ENCODE measurements at places on chromosomes 3 and 15.
A peak's percentile ranks its signal among the peaks of the same experiment; 100 is the strongest.

DNA sequence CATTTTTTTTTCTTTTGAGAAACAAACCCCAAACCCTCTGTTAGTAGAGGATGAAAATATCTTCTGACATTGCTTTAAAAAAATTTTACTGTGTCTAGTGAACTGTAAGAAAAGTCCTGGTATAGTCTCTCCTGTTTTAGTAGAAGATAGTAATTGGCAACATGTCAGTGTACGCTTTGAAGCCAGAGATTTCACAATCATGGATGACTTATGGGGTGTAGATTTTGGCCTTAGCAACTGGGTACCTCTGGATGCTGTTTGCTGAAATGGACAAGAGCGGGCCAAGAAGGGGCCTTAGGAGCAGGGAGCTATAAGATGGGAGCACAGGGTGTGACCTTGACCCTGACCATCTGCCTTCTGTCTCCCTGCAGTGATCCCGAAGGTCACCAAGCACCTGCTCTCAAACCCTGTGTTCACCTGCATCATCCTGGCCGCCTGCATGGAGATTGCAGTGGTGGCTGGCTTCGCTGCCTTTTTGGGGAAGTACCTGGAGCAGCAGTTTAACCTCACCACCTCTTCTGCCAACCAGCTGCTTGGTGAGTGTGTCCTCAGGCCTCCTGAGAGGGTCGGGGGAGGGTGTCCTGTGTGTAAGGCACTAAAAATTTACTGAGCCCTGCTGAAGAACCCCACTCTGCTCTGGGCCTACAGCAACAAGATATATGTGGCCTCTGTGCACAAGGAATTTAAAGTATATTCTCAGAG lies 266.7 kb downstream of the SLCO3A1 start:
- DNase-seq = no peak

DNA sequence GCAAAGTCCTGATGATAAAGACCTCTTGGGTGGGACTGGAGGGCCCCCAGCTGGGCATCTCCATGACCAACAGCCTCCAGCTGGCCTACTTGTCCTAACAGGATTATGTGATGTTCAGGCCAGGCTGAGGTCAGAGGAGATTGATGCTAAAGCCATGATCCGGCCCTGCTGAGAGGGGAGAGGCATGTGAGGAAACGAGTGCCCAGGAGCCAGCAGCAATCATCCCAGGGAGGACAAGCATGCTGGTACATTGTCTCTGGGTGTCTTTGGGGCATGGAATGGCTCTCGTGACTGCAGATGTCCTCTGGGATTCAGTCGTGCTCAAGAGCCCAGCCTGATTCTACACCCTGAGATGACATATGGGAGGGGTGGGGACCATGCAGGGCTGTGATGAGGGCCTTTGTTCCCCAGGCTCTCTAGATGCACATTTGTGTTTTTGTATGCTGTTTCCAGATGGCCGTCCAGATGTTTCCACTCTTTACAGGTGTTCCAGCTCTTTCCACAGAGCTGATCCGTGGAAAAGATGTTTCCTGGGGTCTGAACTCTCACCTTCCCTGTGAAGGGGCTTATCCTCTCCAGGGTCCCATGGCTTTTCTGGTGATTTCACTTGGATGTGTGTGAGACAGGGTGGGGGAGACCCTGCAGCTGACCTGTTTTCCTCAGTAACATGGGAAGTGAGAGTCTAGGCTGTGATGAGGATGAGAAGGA lies 20.2 kb downstream of the SLC24A1 start:
- no peak for DNase-seq

GRCh38 chr3:99529265-99529664 lies 109.1 kb upstream of the COL8A1 start:
- no peak for DNase-seq

DNA sequence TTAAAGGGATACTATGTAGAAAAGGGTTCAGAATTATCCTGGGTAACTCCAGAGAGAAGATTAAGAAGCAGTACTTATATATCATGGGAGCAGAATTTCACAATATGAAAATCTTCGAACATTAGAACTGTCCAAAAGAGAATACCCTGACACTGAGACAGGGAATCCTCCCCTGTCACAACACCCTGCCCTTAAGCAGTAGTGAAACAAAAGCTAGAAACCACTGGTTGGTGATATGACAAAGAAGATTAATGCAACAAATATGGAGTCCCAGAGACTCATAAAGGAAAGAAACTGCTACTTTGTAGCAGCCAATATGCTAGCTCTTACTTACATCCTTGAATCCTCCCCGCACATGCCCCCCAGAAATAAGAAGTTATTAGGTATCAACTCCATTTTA lies 18.5 kb downstream of the MIX23 start:
- DNase-seq = peak; percentile 34

GRCh38 chr3:115160295-115160694 lies 13.2 kb upstream of the ZBTB20 start:
- DNase-seq = no peak

DNA sequence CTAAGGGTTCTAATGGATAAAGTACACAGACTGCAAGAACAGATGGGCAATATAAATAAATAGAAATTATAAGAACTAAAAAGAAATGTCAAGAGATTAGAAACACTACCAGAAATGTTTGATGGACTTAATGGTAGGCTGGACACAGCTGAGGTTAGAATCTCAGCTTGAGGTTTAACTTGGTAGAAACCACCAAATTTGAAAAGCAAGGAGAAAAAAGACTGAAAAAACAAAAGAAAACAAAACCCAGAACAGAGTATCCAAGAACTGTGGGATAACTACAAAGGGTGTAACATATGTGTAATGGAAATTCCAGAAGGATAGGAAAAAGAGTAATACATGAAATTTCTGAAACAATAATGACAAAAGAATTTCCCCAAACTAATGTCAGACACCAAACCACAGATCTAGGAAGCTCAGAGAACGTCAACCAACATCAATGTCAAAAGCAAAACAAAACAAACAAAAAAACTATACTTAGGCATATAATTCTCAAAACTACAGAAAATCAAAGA lies 35.0 kb downstream of the RFX7 start:
- no peak for DNase-seq

DNA sequence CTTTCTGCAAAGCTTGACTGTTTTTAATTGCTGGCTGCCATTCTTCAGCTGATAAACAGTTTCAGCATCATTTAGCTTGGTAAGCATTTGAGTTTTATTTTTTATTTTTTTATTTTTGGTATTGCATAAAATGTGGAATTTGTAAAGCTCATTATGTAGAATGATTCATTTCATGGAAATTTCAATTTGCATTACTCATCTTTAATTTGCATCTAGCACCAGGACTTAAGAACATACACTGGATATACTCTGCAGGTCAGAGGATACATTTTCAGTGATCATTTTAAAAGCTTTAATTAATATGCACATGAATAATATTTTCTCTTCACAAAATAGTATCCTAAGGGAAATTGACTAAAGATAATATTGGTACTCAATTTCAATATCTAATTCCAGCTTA lies 732.4 kb upstream of the BCHE start:
- no peak for DNase-seq

DNA sequence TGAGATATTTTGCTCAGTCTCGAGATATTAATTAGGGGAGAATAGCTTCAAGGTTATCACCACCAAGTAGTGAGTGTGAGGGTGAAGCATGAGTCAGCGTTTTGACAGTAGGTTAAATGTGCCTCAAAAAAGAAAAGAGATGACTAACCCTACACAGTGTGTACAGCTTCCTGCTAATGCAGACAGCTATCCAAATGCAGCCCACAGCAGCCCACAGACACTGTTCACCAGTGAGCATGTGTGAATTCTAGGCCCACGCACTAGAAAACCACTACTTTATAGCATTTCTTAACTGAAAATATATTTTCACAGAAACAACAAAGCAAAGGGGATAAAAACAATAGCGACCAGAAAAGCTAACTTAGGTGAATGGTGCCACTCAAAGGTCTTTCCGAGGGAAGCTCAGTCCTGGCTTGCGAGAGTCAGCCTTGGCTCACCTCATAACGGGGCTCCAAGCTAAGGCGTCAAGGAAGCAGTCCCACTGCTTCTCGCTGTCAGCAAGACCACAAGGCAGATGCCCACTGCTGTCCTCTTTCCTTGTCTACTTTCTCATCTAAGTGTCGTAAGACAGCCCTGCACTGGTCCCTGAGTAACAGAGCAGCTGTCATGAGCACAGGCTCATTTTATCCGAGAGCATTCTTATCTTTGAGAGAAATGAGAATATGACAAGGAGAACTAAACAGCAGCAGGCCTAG lies 47.6 kb downstream of the TXNRD3 start:
- peak; percentile 73 for DNase-seq

GRCh38 chr3:16928386-16929132 lies 43.8 kb downstream of the PLCL2 start:
- DNase-seq = no peak

DNA sequence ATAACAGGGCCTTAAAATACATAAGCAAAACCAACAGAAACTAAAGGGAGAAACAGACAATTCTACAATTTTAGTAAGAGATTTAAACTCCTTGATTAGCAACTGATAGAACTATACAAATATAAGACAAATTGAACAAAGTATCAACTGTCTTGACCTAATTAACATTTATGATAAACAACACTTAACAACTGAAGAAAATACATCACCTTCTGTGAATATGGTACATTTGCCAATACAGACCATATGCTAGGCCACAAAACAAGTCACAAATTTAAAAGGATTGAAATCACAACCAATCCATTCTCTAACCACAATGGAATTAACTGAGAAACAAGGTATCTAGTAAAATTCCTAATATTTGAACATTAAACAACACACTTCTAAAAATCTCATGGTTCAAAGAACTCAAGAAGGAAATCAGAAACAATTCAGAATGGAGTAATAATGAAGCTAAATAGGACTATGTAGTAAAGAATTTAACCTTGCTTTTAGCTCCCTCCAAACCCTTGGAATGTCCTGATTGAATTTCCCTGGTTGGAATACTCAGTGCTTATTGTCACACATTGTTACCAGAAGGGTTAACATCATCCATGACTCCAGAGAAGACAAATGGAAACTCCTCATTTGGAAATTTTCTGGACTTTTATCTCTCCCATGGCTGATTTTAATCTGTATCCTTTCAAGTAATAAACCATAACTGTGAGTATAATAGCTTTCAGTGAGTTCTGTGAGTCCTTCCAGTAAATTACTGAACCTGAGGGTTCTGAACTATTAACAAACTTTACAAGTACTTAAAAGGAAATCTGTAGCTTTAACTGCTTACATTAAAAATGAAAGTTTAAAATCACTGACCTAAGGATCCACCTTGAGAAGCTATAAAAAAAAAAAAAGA lies 88.8 kb downstream of the DLG1 start:
- DNase-seq = no peak

DNA sequence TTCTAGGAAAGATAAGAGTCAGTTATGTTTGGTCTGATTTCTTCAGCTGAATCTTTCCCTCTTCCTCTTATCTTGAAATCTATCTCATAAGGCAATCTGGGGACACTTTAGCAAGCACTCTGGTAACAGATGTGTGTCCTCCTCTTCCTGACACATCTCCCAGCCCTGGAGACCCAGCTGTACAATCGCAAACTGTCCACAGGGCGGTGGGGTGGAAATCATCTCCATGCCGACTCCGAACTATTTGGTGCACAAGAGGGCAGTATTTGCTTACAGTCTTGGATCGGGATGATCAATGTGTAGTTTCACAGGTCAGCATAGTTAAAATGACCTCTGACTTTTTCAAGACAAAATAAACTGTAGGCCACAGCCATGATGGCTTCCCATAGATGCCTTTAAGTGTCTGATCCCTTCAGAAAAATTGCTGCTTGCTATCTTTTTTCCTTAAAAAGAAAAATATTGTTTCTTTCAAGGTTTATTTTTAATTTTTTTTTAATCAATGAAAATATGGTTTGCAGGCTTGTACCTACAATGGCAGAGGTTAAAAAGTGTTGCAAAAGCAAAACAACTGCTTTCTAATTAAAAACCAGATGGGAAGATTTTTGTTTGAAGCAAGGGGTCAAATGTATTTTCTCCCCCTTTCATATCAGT lies 17.7 kb downstream of the EEFSEC start:
- DNase-seq = peak; percentile 6

GRCh38 chr3:26308454-26308853 lies 314.1 kb upstream of the LRRC3B start:
- no peak for DNase-seq

DNA sequence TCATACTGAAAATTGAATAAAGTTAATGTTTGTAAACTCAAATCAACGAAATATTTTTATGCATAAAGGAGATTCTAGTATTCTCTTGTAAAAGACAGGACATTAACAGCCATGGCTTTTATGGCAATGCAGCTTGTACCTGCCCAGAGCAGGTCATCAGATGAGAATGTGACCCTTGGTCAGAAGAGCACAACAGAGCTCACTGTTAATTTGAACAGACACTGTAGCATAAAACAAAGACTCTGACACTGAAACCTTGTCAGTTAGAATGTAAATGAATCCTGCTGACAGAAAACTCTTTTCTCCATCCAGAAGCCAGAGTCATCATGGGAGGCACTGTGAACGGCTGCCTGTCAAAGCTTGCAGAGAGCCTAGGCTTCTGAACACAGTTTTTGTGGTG lies 410.6 kb downstream of the RAP2B start:
- DNase-seq = no peak

- peak; percentile 13 for DNase-seq
Observed at GRCh38 chr3:71425491-71426071, 157.9 kb downstream of the FOXP1 start.

DNA sequence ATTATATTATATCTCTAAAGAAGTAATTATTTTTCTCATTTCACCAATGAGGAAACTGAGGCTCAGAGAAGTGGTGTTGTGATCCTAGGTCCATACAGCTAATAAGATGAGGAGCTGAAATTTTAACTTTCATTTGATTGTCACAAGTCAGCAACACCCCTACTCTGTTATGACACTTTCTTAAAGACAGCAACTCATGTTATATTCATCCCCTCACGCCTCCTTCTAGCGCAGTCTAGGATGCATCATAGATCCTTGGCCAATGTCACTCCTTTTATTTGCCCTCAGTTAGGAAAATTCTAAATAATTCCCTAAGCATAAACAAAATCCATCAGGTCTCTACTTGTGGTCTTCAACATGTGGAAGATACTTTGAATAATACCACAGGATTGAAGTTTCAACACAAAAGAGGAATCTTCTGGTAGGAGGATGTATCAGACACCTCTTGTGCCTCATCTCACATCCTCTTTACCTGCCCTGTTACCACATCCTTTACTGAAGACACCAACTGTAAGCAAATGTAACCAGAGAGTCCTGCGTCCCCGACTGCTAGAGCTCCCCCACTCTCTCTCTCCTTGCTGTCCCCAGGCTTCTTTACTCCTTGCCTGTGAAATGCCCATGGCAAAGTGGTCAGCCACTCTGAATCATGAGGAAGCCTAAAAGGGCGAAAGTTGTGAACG lies 53.7 kb downstream of the TRIM42 start:
- no peak for DNase-seq

GRCh38 chr3:169146866-169147237 lies 516.7 kb downstream of the MECOM start:
- DNase-seq = no peak

DNA sequence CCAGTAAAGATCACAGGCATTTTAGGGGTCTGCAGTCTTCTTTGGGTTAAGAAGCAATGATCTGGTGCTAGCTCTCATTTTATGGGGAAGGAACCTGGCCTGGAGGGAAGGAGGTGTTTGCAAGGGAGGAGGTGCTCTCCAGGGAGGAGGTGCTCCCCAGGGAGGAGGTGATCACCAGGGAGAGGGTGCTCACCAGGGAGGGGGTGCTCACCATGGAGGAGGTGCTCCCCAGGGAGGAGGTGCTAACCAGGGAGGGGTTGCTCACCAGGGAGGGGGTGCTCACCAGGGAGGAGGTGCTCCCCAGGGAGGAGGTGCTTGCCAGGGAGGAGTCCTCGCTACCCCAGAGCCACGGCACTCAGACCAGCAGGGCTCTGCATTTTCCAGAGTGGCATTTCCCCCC lies 115.7 kb downstream of the TLE3 start:
- DNase-seq = no peak

GRCh38 chr3:124140746-124141145 lies 148.8 kb upstream of the ROPN1 start:
- no peak for DNase-seq

All from activated CD4-positive, alpha-beta T cell treated with anti-CD3 and anti-CD28 coated beads, Interleukin-2, Interleukin-6, amounts not matched to agents 100 ng/mL and 50 ng/mL, durations not matched to agents 16 hours and 8 hours (primary cell).